Renal cortical epithelial cell (primary cell): ENCODE measurements at places on chromosomes 1 and 21.

DNA sequence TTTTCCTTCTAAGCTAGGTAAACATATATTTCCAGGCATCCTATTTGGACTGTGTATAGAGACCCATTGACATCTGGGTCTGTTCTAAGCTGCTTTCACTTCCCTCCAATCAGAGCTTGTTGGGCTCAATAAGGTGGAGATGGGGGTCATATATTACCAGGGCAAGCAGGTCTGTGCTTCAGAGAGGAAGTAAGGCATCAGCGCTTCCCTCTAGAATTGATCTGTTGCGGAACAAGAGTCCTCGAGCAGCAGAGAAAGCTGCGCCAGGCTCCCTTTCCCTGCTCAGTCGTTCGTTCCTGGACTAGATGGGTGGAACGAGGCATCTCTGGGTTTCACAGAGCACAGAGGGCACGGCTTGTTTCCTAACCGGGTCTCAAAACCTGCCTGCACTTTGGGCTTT lies 63.5 kb downstream of the DISC1 start:
- DNase-seq: no peak

- no peak for DNase-seq
Observed at GRCh38 chr1:159352436-159352835, 50.3 kb downstream of the FCER1A start.

DNA sequence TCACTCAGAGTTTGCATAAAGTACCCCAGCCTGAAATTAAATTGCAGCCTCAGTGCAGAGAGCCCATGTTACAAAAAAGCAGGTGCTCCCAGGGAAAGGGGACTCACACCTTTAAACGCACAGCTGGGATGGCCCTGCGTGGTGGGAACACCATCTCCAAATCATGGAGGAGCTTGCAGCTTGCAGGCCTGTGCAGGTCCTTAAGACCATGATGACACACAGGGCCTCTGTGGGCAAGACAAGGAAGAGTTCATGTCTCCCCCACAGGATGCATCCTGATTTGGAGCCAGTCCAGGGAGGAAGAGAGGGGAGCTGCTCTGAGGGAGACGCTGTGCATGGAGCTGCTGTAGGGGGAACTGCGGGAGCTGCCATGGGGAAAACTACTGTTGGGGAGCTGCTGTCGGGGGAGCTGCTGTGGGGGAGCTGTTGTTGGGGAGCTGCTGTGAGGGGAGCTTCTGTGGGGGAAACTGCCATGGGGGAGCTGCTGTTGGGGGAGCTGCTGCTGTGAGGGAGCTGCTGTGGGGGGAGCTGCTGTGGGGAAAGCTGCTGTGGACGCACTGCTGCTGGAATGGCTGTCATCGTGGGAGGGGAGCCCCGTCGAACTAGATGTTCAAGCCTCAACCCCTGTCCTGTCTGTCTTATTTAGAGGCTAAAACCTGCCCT lies 113.9 kb downstream of the MATN1 start:
- DNase-seq: no peak

- no peak for DNase-seq
Observed at GRCh38 chr1:30372792-30373433, 350.5 kb downstream of the MATN1 start.

GRCh38 chr21:16797966-16798365 lies 714.9 kb upstream of the CXADR start:
- DNase-seq: no peak

DNA sequence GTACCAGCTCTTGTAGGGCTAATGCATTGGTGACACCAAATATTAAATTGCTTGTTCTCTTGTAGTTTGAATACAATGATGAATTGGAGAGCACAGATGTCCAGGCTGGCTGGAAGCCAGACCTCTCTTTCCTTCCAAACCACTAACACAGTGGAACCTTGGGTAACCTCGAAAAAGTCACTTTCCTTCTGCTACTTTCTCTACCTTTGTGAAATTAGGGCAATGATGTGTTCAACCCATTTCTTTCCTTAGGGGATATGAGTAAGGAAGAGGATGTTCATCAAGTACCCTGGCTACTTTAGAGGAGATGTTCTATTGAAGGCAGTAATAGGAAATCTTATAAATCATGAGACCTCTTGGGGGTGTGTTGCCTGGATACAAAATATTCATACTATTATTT lies 55.7 kb downstream of the XCL2 start:
- DNase-seq: peak; percentile 64

DNA sequence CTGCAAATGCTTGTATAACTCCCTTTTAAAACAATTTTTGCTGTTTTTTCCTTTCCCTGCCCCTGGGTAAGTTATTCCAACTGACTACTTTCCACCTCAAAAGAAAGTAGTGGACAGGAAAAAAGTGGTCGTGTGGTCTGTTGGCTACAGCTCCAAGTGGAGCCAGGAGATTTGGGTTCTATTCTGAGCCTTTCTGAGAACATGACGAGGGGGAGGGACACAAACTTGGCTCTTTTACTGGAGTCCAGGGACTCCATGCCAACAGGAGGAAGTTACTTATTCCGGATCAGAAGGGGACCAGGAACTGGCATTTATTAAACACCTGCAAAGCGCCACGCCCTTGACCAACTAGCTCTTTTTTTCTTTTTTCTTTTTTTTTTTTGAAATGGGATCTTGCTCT lies 79.0 kb upstream of the CAPZB start:
- DNase-seq: no peak

DNA sequence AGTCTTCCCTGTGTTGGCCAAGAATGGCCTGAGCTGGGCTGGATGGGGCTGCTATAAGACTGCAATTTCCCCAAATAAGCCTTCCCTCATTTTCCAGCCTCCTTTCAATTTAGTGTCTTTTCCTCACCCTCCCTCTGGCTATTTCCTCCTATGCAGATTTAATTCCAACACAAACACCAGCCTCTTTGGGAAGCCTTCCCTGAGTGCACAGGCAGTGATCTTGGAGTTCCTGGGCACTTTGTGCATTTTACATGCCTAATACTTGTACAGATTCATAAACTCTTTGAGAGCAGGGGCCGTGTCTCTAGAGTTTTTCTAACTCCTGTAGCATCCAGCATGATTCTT lies 91.1 kb upstream of the TLR5 start:
- no peak for DNase-seq

- DNase-seq: no peak
Observed at GRCh38 chr1:162625679-162626078, 6.6 kb upstream of the DDR2 start.

DNA sequence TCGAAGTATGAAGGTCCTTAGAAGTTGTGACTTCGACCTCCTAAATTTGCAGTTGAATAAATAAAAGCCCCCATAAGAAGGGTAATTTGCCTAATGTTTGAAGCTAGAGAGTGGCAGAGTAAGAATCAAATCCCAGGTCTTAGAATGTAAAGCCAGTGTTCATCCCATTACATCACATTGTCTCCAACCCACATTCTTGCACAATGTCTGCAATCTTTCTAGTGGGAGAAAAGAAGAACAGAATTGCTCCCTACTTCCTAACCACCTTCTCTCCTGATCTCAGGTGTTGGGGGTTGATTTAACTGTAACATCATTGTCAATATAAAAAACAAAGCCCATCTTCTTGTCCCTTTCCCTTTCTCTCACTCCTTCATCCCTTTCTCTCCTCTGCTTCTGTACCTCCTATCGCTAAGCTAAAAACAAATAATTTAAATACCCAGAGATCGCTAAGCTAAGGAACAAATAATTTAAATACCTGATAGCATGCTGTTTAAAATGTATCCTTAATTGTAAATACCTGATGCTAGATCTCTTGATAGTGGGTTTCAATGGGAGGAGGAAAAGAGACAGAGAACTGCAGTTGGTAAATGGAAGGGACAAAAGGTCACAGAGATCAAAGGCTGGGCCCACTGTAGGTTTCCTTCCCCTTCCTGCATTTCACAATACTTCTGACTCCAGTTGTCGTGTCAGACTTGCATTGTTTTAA lies 32.1 kb upstream of the CCDC190 start:
- peak; percentile 76 for DNase-seq

GRCh38 chr1:50095716-50096115 lies 13.0 kb upstream of the ELAVL4 start:
- DNase-seq: no peak

DNA sequence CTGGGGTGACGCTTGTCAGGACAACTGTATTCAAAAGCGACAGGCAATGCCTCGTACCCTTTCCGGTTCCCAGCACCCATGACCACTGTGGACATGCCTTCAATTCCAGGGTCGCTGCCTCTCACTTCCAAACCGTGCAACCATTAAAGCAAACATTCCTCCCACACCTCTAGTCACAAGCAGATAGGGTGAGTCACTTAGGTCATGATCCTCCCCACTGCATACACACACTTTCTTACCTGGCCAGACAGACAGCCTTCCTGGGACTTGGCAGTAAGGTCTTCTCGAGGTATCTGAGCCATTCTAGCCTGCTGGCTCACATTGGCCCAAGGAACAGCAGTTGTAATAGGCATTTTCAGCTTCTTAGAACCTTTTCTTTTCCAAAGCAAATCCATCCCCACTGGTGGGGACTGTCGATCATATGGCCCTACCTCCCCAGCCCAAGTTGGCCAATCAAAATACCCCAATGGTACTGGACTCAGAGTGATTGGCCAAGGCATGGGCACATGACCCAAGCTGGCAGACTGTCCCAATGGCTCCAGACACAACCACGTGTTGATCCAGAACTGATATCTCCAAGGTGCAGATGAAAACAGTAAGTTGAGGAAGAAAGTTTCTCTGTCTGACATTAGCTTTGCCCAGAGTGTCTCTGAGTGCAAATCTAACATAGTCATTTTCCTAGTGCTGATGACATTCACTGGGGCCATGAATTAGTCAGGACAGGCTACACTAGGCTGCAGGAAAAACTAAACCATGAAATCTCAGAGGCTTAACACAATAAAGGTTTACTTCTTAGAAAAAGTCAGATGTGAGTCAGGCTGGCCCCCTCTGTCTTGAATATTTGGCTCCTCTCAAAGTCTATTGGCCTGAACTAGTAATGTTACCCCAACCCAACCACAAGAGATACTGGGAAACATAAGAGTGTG lies 113.8 kb downstream of the RRAGC start:
- DNase-seq: peak; percentile 18

GRCh38 chr1:28086651-28087050 lies 1.8 kb downstream of the EYA3 start:
- DNase-seq: no peak

- DNase-seq: peak; percentile 69
Observed at GRCh38 chr1:54121482-54122134, 31.2 kb downstream of the CDCP2 start.

DNA sequence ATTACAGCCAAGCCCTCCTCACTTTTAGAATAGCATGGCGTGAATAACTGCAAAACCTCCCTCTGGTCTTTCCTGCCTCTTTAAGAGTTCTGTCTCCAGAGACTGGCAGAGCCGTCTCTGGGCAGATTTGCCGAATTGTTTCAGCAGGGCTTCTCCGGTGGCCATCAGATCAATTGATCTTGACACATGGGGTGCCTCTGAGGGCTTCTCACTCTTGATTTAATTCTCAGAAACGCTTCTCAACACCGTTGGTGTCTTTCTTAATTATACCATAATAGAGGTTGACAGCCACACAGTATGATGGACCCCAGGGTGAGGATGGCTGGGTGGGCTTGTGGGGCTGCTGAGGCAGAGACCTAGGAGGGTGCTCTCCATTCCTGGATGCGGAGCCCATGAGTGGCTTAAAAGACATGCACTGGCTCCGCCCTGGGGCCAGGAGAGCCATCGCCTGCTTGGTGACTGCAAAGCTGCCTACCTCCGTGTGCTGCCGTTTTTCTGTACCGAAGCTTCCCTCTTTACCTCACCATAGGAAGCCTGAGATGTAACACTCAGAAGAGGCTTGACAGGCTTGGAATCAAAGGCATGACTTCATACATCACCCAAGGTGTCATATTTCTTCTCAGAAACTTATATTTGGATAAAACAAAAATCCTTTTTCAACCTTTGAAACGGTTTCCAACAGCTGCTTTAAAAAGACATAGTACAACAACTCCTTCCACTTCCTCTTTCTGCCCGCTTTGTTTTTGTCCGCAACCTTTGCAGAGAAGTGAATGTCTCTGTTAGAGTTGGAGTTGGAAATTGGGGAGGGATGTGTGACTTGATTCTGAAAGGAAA lies 82.9 kb downstream of the GALNT2 start:
- DNase-seq: no peak

GRCh38 chr1:20112279-20113000 lies 6.9 kb downstream of the PLA2G2D start:
- peak; percentile 46 for DNase-seq

GRCh38 chr1:45216200-45216541 lies 9.8 kb upstream of the ZSWIM5 start:
- DNase-seq: no peak

DNA sequence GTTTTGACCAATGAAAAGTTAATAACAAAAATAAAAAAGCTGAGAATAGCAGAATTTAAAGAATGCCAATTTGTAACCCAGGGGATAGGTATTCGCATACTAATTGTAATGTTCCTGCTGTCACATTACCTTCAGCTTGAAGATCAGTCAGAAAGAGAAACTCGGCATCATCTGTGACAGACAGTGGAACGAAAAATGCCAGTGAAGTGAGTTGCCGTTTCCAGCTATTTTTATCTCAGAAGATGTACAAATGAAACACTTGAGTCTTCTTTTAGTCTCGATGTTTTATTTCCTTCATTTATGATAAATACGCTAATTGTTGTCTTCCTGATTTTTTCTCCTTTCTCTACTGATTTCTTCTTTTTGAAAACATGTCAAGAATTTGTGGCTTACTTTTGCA lies 26.1 kb downstream of the RGS21 start:
- DNase-seq: no peak

GRCh38 chr21:37398697-37399096 lies 32.1 kb downstream of the DYRK1A start:
- DNase-seq: no peak

GRCh38 chr1:44270686-44271628 lies 57.7 kb downstream of the DMAP1 start:
- no peak for DNase-seq

DNA sequence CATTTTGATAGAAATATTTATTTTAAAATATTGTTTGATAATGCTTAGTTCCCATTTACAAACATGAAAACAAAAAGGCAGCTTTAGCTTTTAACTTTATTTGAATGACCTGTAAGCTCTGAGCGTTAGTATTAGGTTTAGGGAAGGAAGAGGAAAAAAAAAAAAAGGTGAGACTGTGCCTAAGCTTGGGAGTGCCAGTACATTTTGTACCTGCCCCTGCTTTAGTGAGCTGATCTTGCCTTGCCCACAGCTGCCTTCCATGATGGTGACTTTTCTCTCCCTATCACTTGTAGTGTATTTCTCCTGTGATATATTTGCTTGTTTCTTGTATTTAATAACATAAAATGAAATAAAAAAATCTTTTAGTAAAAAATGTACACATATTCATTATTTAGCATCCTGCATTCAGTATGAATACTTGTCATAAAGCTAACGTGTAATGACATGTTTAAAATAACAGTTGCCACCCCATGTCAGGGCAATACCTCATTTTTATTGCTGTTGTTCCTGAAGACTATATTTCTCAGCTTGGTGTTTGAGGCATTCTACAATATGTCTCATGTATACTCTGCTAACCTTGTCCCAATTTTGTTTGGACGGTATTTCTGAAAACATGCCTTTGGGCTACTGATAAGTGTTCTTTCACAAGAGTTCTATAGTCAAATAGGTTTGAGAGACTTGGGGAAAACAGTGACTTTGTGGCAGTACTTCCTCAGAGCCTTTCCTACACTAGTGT lies 76.3 kb downstream of the NEK7 start:
- no peak for DNase-seq

- DNase-seq: no peak
Observed at GRCh38 chr1:113233441-113233840, 156.9 kb upstream of the MAGI3 start.
